Stimulated activated CD4-positive, alpha-beta T cell treated with anti-CD3 and anti-CD28 coated beads, Interleukin-2, amount 100 ng/mL, for 24 hours (primary cell): ENCODE measurements at places on chromosomes 11 and 22.

GRCh38 chr11:132817387-132817786, 714.9 kb downstream of the OPCML start:
- DNase-seq: no peak

GRCh38 chr11:46253258-46254132, 24.0 kb upstream of the CREB3L1 start:
- no peak for DNase-seq

DNA sequence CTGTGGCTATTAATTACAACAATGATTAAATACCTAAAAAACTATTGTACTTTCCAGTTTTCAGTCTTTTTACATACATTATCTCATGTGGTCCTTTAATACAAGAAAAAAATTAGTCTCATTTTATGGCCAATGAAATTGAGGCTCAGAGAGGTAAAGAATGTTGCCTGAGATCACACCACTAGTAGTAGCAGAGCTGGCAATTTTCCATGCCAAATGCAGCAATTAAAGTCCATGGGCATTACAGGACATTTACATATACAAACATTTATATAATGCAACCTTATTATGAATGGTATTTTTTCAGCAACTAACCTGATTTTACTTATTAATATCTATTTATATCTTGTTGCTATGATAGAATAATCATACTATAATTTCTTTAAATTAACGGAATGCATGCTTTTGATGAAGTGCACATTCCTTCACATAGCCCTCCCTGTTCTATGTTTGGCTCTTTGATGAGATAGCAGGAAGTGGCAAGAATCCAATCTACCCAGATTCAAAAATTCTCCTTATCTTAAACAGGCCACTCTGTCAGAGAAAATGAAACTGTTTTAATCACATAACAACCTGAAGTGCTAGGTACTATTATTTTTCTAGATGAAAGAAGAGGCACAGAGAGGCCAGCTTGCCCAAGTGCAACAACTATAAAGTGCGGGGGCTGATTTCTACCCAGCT, 120.9 kb upstream of the LDLRAD3 start:
- no peak for DNase-seq

- DNase-seq: no peak
Observed at GRCh38 chr11:86202013-86202336, 42.6 kb upstream of the EED start.

- no peak for DNase-seq
Observed at GRCh38 chr11:74417379-74417804, 19.2 kb upstream of the PGM2L1 start.

DNA sequence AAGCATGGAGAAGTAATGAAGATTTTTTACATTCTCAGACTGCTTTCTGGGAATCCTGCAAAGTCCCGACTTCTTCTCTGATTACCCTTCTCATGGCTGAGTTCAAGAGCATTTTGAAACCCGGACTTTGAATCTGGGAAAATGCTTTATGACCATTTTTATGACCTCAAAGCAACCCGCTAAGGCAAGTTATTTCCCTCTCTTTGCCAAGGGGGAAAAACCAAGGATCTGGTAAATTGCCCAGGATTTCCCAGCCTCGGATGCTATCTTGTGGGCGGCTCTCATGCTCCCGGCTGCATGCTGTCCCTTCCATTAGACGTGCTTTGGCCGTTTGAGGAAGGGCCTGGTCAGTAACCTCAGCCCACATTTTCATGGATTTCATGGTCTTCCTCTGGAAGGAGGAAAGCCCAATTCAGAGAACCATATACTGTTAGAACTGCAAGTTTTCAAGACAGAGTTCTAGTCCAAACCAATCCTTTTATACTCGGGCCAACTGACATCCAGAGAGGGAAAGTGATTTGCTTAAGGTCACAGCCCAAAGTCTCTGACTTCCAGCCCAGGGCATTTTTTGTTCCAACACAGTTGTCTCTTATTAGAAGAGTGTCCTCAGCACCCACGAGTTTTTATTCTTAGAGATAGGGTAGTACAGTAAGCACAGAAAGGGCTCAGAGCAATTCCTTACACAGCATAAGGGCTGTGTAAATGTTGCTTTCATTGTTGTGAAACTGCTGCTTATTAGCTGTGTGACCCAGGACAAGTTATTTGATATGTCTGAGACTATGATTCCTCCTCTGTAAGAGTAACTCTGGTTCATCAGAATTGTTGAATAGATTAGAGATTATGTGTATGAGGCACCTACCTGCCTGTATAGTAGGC, 77.4 kb downstream of the NAV2 start:
- no peak for DNase-seq

- DNase-seq: peak; percentile 28
Observed at GRCh38 chr11:18671246-18671645, 27.3 kb upstream of the TMEM86A start.

DNA sequence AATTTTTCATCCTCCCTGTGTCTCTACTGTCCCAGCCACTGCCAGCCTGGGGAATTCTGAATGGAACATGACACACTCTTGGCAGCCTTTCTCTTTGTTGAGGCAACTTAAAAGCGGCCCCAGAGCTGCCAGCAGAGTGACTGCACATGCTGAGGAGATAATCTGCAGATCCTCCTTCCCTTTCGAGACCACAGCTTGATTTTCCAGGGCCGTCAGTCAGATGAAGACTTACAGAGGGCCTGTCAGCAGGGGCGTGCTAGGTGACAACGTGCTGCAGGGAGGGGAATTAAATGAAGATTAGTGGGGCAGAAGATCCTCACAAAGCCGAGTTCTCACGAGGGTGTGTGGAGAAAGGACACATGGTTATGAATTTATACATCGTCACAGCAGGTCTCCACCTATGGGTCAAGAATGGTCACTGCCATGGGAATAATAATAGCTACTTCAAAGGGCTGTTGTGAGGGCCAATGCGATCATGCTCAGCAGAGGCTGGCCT, 193.5 kb upstream of the PITPNB start:
- no peak for DNase-seq

- no peak for DNase-seq
Observed at GRCh38 chr11:101442171-101442570, 141.6 kb downstream of the TRPC6 start.

DNA sequence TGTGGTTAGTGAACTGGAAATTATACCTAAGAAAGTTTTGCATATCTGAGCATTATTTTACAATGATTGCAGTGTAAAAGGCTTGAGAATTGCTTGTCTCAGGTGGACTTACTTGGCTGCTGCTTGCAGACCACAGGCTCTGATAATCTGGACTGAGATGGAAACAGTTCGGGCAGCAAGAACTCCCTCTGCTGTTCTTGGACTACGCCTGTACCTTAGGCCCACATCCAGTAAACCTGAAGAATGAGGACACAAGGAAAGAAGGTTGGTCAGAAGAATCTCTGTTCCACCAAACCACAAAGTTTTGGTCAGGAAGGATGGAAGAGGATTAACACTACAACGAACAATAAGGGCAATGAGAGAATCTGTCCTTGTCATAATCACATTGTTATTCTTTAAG, 80.1 kb downstream of the C2CD3 start:
- no peak for DNase-seq

DNA sequence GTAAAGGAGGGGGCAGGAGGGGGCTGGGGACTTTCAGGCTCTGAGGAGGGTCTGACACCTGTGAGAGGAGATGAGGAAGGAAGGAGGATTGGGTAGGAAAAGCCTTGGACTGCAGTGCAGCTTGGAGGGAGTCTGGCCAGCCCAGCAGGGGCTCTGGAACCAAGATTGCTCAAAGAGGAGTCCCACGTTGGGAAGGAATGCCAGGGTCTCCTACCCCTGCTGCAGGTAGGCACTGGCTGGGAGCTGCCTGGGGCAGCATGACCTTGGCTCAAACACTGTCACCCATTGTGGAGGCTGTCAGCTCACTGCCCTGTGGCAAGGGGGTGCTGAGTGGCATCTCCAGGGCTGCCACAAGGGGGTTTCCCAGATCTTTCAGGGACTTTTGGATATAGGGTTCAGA, 94.5 kb downstream of the RPS6KA4 start:
- DNase-seq: no peak

- no peak for DNase-seq
Observed at GRCh38 chr11:95279921-95280868, 49.2 kb upstream of the SESN3 start.

DNA sequence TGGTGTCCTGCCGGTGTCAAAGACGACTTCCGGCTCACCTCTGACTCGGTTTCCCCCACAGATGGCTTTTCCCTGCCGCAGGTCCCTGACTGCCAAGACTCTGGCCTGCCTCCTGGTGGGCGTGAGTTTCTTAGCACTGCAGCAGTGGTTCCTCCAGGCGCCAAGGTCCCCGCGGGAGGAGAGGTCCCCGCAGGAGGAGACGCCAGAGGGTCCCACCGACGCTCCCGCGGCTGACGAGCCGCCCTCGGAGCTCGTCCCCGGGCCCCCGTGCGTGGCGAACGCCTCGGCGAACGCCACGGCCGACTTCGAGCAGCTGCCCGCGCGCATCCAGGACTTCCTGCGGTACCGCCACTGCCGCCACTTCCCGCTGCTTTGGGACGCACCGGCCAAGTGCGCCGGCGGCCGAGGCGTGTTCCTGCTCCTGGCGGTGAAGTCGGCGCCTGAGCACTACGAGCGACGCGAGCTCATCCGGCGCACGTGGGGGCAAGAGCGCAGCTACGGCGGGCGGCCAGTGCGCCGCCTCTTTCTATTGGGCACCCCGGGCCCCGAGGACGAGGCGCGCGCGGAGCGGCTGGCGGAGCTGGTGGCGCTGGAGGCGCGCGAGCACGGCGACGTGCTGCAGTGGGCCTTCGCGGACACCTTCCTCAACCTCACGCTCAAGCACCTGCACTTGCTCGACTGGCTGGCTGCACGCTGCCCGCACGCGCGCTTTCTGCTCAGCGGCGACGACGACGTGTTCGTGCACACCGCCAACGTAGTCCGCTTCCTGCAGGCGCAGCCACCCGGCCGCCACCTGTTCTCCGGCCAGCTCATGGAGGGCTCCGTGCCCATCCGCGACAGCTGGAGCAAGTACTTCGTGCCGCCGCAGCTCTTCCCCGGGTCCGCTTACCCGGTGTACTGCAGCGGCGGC, 5.5 kb downstream of the B3GNT6 start:
- DNase-seq: peak; percentile 40

GRCh38 chr11:130452940-130453339, 4.5 kb downstream of the ADAMTS15 start:
- DNase-seq: no peak

GRCh38 chr11:35721651-35722282, 59.2 kb downstream of the TRIM44 start:
- no peak for DNase-seq

DNA sequence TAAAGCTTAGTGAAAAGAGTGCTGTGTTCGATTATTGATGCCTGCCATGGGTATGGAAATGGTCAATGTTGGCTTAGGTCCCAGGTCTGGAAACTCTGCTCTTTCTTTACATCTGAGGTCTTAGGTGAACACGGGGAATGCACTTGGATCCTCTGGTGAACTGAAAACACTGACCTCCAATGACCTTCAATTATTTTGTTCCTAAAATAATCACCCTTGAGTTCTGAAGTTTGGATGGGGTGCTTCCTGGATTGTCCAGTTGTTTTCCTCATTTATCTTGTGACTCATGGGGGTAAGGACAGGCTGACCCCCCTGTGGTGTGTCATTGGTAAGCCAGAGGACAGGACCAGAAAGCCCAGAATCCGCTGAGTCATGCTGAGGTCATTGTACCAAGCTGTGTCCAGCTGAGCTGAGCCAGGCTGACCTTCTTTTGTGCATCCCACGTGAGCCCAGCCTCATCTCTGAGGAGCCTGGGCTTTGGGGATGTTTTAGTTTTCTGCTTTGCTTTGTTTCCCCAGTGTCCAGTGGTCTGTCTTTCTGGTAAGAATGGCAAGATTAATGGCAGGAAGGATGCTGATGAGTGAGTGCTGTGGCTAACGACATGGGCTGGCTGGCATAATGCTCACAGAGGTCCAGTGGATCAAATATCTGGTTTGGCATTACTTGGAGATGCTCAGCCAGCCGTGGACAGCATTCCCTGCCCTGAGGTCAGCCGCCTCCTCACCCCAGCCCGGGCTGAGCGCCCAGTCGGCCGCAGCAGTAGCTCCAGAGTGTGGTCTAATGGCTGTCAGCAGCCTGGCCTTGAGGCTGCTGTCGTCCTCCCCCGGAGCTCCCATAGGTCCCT, 35.6 kb downstream of the AMPD3 start:
- no peak for DNase-seq

GRCh38 chr11:9438611-9439010, 22.2 kb upstream of the ZNF143 start:
- no peak for DNase-seq

- no peak for DNase-seq
Observed at GRCh38 chr11:8381871-8382396, 118.3 kb upstream of the LMO1 start.

GRCh38 chr11:130631119-130631518, 182.7 kb downstream of the ADAMTS15 start:
- no peak for DNase-seq

DNA sequence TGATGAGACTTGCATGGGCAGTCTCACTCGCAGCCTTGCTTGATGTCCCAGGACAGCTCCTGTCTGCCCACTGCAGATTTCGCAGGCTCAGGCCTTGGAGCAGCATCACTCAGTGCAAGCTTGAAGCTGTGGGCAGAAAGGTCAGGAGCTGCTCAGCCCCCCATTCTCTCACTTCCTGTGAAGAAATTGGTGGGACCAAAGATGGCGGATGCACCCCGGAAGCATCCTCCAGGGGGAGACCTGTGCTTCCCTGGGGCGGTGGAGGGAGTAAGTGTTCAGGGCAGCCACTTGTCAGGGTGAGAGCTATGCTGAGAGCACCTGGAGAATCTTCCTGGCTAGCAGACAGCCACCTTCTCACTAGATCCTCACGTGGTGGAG, 11.3 kb downstream of the PLAAT2 start:
- no peak for DNase-seq

DNA sequence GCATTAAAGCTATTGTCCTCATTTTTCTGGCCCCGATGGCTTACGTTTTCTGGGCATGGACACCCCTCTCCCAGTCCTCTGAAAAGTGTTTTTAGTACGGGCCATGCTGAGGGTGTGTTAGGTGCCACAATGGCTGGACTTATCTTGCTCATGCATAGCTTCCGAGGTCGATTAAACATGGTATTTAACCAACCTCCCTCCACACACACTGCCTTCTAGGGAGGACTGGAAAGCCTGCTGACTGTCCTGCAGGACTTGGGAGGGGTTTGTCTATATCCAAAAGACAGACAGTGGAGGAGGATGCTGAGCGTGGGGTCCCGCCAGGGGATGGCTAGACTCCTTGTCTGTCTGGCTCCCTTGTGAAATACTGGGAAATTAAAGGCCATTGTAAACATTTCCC, 95.3 kb downstream of the FBXO7 start:
- DNase-seq: no peak

GRCh38 chr11:81286959-81287358, 1446.7 kb downstream of the FAM181B start:
- DNase-seq: no peak

GRCh38 chr11:17649261-17649660, 70.1 kb upstream of the MYOD1 start:
- DNase-seq: no peak

DNA sequence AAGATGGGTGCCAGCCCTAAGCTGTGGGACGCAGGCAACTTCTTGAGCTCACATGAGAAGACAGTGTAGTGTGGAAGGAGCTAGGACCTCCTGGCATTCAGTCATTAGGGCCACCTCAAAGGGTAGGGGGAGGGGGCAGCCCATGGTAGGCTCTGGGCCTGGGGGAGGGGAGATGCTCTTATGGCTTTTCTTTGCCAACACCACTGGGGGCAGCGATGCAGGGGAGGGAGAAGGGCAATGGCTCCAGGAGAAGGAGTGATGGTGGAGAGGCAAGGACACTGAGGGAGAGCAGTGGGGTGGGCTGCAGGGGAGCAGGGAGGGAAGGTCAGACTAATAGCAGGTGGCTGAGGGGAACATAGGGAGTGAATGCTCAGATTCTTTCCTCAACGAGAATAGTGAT, 63.3 kb upstream of the SUSD2 start:
- no peak for DNase-seq
